Effector memory CD4-positive, alpha-beta T cell (primary cell): ENCODE measurements at places on chromosomes 5 and 9.

- no peak for DNase-seq
Measured at GRCh38 chr5:55324815-55325418, 17.1 kb downstream of the MTREX start.

DNA sequence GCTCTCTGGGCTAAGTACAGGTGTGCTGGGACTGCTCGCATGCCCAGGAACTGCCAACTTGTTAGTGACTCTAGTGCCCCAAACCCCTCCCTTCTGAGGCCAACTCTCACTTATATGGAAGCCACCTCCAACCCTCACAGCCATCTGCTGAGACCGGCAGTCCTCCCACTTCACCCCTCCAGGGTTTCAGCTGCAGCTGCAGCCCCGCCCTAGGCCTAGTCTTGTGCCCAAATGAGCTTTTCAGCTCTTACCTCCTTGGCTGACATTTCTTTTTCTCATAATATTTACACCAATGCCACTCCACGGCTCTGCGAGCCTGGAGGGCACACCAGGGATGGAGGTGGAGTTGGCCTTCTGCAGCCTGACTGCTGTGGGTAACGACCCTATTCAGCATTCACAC is 166.6 kb downstream of the ROR2 start:
- no peak for DNase-seq

DNA sequence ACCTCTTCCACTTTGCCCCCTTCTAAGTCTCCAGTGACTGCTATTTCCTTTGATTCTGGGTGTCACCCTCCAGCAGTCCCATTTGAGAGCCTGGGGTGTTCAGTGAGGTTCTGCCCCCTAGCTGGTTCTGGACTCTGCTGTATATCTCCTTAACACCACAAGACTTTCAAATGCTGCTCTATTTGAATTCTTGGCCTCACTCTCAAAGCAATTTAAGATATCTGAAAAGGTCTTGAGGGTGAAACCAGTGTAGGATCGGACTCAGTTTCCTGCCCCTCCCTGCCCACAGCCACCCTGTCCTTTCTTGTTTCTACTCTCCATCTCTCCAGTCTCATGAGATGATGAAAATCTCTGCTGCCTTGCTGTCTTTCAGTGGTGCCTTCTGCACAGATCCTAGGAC is 280.9 kb downstream of the TENT4A start:
- no peak for DNase-seq

DNA sequence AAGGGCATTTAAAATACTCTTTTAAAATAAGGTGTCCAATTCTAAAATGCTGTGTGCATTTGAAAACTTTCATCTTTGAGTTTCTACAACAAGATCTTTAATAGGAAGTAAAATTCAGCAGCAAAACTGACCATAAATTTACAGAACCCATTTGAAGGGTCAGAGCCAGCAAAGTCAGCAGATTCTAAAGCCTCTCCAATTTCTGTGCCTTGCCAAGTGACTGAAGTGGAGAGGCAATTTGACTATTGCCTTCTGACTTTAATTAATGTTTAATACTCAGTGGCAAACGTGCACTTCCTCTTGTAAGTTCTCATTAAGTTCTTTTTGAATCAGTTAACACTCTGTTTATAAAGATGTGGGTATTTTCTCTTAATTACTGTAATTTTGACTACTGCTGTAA is 155.2 kb downstream of the BAAT start:
- no peak for DNase-seq

GRCh38 chr5:76524868-76525267 is 98.3 kb downstream of the F2RL2 start:
- no peak for DNase-seq

DNA sequence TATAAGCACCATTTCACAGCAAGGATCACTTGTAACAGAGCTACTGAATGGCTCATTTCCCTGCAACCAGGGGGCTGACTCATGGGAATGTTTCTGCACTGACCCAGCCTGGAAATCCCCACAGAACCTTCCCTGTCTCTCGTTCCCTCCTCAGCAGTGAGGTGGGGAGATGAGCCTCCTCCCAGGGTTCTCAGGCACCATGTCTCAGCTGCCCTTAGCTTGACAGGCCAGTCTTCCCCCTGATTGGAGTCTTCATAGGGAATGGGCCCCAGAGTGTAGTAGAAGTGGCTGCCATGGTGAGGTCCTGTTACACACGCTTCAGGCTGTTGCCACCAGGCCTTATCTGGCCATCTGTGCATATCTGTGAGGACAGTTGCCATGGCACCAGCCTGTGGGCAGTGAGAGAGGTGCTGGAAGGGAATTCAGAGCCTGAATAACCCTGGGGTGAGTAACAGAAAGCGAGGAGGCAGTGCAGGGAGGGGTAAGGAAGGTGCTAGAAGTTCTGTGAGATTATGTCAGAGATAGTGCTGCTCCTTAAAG is 324.4 kb downstream of the ENC1 start:
- DNase-seq: no peak

GRCh38 chr9:127181595-127182190 is 59.3 kb upstream of the ANGPTL2 start:
- DNase-seq: no peak

DNA sequence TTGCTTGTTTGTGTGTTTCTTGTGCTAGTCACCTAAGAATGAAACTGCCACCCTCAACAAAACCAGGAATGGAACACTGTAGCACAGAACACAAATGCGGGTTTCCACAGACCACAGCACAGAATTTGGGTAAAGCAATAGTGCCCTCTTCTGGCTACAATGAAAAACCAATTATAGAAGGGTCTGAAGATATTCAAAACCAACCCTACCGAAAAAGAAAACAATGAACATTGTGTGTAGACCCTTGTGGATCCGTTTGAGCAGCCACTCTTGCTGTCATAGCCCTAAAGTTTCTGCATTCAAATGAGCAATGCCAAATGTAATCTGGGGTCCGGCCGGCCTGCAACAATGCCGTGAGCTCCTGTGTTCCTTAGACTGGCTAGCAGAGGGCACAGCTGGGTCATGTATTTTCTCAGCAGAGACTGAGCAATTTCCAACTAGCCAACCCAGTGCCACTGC is 8.3 kb upstream of the ENC1 start:
- no peak for DNase-seq

DNA sequence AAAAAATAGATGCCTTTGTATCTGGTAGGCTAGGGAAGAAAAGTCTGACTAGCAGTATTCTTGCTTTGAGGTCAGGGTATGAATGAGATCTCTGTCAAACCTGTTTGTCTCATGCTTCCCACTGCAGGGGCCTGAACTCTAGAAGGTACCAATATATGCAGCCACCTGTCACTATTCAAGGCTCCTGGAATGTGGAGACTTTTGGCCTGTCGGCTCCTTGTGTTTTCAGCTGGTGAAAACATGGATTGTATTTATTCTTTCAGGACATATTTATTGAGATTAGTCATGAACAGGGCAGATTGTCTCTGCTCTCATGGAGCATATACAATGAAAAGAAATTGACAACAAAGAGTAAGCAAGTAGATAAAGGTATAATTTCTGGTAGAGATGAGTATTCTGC is 255.8 kb downstream of the ARHGAP26 start:
- DNase-seq: no peak

GRCh38 chr5:13478831-13479465 is 465.5 kb downstream of the DNAH5 start:
- DNase-seq: no peak
